ENCODE measurements at places on chromosomes 6 and 20.

DNA sequence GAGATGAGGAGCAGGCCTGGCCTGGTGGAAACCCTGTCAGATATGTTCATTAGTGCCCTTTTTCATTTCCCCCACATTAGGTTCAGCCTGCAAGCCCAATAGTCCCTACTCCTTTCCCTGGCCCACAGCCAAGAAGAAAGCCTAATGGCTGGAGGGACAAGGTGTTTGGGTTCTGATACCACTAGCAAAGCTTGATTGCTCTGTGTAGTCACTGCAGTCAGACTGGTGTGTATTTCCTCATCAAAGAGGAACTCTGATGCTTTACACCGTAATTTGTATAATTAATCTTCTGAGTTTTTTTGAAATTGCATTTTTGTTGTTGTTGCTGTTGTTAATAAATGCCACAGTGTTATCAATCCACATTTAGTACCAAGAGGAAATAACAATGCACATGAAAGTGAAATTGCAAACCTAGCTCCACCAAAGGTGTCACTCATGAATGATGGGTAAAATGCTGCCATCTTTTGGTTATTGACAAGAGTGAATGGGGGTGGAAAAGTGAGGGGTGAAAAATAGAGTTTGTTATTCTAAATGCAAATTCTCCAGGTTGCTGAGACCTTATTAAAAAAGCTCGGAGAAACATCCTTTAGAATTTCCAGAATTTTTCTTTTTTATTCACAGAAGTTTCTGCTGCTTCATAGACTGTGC, 320.2 kb upstream of the POU3F2 start:
- no peak for DNase-seq

GRCh38 chr6:15981956-15982355, 146.9 kb upstream of the MYLIP start:
- DNase-seq, result no peak

- DNase-seq, result no peak
These were observed 16.3 kb downstream of the NCOA5 start for GRCh38 chr20:46073443-46073842.

GRCh38 chr20:46802722-46803121, 91.9 kb upstream of the EYA2 start:
- no peak for DNase-seq

GRCh38 chr20:61002090-61002489, 250.0 kb upstream of the CDH4 start:
- DNase-seq, result no peak

DNA sequence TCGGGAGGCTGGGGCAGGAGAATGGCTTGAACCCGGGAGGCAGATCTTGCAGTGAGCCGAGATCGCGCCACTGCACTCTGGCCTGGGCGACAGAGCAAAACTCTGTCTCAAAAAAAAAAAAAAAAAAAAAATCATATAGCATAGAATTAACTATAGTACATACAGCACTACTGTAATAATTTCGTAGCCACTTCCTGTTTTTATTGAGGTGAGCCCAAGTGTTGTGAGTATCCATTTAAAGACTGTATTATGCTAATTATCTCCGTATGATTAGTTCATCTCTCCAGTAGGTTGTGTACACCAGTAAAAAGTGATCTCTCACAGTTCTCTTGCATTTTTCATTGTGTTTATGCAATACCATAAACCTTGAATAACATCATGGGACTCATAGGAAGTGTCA, 70.6 kb downstream of the IYD start:
- no peak for DNase-seq

DNA sequence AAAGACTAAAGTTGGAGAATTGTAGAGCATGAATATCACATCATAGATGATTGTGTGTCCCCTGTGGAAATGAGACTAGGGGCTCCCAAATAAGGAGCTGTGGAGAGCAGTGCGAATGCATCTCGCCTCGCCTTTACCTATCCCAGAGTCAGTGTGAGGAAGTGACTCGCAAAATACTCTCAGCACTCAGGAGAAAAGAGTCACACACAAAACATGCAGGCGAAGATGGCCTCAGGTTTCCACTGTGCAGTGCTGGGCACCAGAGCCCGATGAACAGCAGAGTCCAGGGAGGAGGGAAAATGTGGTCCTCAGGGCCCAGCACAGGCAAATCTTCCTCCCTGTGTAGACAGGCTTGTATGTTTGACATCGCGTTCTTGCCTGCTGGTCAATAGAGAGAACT, 126.5 kb upstream of the AFDN start:
- DNase-seq, result no peak

GRCh38 chr6:498795-499231, 107.3 kb downstream of the IRF4 start:
- DNase-seq, result peak; percentile 48

DNA sequence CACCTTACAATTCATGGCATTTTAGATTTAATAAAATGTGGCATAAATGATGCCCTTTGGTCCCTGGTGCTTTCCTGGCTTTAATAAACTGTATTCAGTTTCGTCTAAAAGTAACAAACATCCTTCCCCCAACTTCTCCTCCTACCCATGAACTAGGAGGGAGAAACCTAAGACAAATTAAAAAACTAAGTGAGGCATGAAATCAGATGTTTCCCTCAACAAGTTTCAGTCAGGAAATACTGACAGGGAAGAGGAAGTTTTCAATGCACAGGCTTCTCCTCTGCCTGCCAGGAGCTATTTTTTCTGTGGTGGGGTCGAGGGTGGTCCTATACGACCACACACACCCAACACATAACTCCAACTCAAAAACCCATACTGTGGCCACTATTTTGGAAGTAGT, 10.0 kb downstream of the HBS1L start:
- DNase-seq, result no peak

Measured in stimulated activated CD4-positive, alpha-beta T cell treated with anti-CD3 and anti-CD28 coated beads, Interleukin-2, amount 100 ng/mL, for 48 hours (primary cell).